ENCODE measurements at places on chromosomes 13 and 19. TPM values are rescaled to one million over a fixed set of nuclear protein-coding genes. Genes with fewer than 3 reads are reported as not detected.

GRCh38 chr19:5165697-5166019 is 175.0 kb downstream of the PTPRS start:
- DNase-seq, result no peak

DNA sequence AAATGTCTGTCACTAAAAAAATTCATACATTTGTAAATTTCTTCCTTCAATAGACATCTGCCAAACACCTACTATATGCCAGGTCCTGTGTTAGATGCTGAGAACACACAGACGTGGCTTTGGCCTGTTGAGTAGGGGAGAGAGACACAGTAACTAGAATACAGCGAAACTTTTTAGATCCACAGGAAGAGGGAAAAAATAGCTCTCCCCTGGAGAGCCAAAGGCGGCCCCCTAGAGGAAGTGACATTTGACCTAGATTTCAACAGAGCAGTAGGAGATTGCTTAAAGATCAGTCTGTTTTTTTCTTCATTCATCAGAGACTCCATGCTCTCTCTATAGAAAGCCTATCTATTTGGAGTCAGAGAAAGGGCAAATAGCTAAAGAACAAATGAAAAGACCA is 11.3 kb downstream of the LCP1 start:
- DNase-seq, result no peak

GRCh38 chr13:63198071-63198470 is 1782.4 kb upstream of the PCDH20 start:
- DNase-seq, result no peak

GRCh38 chr13:94854688-94855087 is 142.3 kb upstream of the SOX21 start:
- DNase-seq, result no peak

DNA sequence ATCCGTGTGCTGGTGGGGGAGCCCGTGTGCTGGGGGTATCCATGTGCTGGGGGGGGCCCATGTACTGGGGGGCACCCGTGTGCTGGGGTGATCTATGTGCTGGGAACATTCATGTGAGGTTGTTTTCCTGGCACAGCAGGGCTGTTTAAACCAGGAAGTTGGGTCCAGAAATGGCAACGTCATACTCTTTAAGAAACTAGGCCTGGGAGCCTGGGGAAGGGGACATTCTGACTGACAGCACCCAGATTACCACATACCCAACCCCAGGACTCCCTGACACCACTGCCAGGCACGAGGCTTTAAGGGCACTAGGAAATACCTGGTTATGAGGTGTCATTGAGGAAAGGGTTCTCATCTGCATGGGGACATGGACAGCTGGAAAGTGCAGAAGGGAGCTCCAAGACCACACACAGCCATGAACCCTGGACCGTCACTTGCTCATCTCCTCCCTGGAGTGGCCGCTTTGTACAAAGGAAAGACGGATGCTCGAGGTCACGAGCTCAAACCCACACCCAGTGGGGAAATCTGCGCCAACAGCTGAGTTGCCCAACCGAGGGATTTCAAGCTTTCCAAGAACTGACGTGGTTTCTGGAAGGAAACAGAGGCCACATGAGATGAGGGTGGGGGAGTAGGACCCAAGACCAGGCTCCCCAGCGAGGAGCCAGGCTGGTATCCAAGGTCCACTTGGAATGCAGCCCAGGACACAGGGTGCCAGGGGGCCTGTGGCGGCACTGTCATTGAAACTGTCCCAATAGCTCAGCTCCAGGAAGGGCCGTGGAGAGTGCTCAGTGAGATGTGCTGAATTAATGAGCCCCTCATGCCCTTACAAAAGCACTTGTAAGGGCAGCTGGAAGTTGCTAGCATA is 40.9 kb downstream of the RAB20 start:
- DNase-seq, result no peak

GRCh38 chr13:108345016-108345415 is 75.5 kb downstream of the TNFSF13B start:
- DNase-seq, result no peak

Gene GFY
- total RNA-seq, result not detected

Gene TNFSF13B
- total RNA-seq, result 1.4 TPM

Gene KIR2DL4
- not detected for total RNA-seq

Gene MYO16
- total RNA-seq, result 0.08 TPM

Gene LILRA1
- total RNA-seq, result not detected

Gene PCDH9
- total RNA-seq, result 0.13 TPM
